Upper lobe of left lung (tissue), 6 donors: ENCODE measurements at places on chromosomes 1 and 21. TPM values are rescaled to one million over a fixed set of nuclear protein-coding genes. Genes with fewer than 3 reads are reported as not detected.

The KRTAP19-1 gene
- total RNA-seq, result not detected

The AGMAT gene
- total RNA-seq, result not detected

DNA sequence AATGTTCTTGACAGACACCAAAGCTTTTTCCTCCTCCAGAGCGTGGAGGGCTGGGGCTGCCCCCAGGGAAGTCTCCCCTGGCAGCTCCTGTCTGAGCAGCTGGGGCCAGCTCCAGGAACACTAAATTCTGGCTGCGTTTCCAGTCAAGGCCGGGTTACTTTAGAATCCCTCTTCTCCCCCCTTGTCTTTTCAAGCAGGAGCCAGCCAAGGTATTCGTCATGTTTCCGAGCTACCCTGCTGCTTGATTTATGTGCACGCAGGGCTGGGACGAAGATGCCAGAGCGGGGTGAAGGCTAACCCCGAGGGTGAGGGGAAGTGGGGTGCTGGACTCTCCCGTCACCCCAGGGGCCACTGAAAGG is 68.1 kb upstream of the ANGPTL1 start:
- DNase-seq, result no peak

GRCh38 chr1:226655251-226656163 is 83.6 kb downstream of the ITPKB start:
- no peak for DNase-seq

- DNase-seq, result no peak
Measured at GRCh38 chr21:33948951-33949444, 33.4 kb upstream of the ATP5PO start.

DNA sequence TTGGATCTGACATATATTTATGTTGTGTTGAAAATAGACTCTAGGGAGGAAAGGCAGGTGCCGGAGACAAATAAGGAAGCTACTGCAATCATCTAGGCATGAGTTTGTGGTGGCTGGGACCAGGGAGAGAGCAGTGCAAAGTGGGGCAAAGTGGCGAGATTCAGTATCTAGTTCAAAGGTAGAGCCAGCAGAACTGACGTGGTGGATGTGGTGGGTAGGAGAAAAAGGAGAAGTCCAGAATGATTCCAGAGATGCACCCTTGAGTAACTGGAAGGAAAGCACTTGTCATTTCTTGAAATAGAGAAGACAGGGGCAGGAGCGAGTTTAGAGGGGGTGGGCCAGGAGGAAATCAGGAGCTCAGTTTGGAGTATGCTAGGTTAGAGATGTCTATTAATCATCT is 275.2 kb downstream of the KAZN start:
- peak; percentile 29 for DNase-seq

GRCh38 chr1:92342401-92342800 is 43.5 kb downstream of the RPAP2 start:
- no peak for DNase-seq

The C1QC gene
- 817 TPM for total RNA-seq
